Subcutaneous adipose tissue (tissue), 4 donors: ENCODE measurements at places on chromosomes 5 and 9. TPM values are rescaled to one million over a fixed set of nuclear protein-coding genes. Genes with fewer than 3 reads are reported as not detected.

PCDHGA10 gene
- 4.4 TPM for total RNA-seq

OTP gene
- not detected for total RNA-seq

ZNF618 gene
- total RNA-seq: 3.9 TPM

SPATA31A3 gene
- total RNA-seq: not detected

GPR21 gene
- total RNA-seq: 1.1 TPM

SLC25A2 gene
- 0.98 TPM for total RNA-seq

SLC36A3 gene
- total RNA-seq: not detected

GRM6 gene
- total RNA-seq: not detected

SGCD gene
- 5.1 TPM for total RNA-seq
